ENCODE measurements at places on chromosomes 5 and 9.

GRCh38 chr5:154756868-154757813, 2.0 kb downstream of the LARP1 start:
- DNase-seq, result peak; percentile 54

DNA sequence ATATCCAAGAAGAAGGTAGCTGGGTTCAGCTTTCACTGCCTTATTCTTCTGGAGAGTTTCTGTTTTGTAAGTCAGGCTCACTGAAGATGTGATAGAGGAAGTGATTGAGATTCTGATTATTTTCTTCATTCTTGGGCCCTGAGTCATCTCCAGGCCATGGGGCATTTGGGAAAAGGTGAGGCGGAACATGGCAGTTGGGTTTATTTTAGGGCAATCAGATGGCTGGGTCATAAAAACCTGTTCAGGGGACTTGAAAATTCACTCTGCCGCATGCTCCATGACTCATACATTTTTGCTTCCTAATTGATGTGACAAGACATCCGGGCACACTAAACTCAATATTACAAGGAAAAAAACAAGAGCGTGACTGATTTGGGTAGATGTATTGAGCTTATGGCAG, 265.7 kb upstream of the KLF4 start:
- no peak for DNase-seq

GRCh38 chr5:154603953-154604679, 126.1 kb upstream of the HAND1 start:
- no peak for DNase-seq

GRCh38 chr9:133772581-133772980, 34.4 kb upstream of the SARDH start:
- no peak for DNase-seq

DNA sequence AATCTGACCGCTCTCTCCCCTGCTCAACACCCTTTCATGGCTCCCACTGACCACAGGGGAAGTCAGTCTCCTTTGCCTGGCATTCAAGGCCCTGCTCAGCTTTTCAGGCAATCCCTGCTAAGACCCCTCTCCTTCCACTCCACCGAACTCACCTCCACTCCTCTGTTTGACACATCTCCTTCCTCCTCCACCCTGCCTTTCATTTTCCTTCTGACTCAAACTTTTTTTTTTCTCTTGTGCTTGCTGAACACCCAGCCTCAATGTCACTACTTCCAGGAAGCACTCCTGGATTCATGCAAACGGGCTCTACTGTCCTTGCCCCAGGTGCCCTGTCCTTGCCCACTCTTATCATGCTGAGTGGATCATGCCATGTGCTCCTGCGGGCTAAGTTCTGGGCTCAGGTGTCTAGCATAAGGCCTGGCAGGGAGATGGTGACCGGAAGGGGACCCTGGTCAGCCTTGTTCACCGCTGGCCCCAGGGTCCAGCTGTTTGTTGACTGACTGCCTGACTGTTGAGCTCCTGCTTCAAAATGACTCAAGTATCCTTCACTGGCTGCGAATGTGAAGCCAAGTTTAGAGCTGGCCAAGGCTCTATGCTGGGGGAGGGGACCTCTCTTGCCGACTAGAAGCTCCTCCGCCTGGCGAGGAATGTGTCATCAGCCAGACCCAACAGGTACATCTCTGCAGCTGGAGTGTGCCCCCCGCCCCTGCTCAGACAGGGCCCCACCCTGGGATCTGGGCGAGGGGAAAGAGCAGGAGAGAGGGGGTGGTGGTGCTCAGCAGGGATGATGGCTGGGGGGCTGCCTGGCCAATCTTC, 6.2 kb downstream of the NR5A1 start:
- no peak for DNase-seq

DNA sequence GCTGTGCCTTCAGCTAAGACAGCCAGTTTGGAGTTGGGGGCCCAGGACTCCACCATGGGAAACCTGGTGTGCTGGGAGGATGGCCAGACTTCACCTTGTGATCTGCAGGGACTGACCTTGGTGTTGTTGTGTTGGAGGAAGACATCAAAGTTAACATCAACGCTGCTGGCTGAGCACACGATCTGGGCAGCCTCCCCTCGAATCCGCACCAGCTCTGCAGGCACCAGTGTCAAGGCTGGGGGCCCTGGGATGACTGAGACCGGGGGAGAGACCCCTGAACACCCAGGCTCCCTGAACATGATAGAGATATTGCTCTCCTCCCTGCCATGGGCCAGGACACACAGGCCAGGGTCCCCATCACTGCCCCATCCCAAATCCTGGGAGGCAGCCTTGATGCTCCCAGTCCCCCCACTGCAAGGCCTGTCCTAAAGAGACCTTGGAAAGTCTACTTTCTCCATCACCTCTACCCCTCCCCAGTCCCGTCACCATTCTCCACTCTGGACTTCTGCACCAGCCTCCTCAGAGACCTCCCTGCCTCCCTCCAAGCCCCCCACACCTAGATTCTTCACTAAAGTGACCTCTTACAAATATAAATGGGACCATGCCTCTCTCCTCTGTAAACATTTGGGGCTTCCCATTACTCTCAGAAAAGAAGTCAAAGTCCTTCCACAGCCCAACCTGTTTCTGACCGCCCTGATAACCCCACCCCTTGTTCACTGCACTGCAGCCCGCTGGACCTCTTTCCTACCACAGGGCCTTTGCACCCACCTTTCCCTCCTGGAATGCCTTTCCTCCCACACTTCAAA, 8.2 kb downstream of the CSF1R start:
- no peak for DNase-seq

DNA sequence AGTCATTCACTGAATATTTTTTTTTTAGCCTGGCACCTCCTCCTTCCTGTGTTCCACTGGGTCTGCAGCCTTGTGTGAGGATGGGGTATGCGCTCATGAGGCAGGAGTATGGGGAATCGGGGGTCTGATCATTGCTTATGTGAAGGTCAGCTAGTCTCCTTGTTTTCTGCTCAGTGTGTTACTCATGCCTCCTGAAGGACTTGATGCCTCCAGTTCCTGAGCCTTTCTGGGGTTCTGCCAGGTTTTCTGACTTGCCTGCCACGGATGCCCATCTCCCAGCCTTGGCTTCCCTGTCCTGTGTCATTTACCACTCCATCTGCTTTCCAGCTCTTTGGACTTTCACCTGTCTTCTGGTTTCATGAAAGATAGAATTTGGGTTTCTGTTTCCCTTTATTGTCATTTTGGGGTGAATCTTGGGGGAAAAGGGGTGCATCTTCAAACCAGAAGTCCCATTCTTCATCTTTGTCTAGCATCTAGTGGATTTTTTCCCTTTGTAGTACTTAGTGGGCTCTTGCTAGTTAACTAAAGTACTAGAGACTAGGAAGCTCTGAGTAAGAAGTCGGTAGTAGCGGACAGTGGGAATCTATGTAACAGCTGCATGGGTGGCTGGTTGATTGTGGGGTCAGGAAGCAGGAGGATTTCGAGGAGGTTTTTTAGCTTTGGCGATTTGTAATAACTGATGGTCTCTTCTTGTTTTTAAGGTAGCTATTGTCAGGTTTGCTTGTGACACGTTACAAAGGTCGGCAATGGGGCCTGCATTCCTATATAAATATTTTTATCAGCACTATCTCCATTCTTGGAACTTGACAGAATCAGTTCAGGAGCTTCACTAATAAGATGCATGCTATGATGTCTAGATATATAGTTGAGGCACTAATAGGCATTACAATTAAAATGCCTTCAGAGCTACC, 8.2 kb downstream of the OTULIN start:
- no peak for DNase-seq

DNA sequence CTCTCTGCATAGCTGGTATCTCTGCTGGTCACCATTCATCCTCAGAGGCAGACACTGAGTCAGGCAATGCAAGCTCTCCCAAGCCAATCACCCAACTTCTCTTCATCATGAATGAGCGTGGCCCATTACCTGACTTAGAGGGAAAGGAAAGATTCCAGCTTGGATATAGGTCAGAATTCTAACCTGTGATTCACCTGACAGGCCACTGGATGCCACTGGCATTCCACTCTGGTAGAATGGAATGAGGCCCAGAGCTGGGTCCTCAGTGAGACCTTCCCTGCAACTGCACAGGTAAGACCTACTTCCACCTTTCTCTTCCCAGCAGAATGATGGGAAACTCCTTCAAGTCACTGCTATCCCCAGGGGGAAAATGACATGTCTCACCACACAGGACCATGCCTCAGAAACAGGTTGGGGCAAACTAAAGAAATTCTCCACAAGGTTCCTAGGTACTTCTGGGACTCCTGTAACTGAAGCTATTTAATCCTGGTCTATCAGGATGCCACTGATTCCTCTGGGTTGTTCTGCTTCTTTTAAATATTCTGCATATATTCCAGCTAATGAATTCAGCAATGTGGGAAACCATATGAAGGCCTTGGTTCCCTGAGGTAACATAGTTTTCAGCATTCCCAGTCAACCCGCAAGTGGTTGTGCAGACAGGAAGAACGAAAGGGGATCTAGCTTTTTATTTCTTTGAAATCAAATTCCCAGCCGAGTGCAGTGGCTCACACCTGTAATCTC, 62.0 kb downstream of the SUSD1 start:
- DNase-seq, result no peak

- no peak for DNase-seq
Observed at GRCh38 chr5:5721881-5722280, 299.4 kb downstream of the ICE1 start.

DNA sequence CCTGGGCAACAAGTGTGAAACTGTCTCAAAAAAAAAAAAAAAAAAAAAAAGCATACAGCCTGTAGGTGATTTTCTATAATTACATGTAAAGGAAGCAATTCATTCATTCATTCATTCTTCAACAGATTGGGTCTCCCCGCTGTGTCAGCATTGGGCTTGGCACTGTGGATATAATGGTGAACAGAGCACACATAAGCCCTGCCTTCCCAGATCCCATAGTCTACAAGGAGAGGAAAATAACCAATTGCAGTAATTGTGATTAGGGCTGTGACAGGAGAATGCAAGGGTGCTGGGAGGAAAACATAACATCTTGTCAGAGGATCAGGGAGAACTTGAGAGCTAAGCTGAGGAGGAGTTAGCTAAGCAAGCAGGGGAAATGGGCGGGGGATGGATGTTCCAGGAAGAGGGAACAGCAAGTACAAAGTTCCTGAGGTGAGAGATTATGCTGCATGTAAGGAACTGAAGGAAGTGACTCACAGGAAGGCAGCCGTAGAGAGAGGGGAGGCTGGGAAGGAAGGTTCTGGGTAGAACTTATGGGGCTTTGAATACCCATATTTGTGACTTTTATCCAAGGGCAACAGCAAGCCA, 24.0 kb upstream of the KLF9 start:
- DNase-seq, result no peak

GRCh38 chr9:33445389-33446239, 1.8 kb downstream of the AQP3 start:
- no peak for DNase-seq

- no peak for DNase-seq
Observed at GRCh38 chr9:130305381-130305780, 39.8 kb downstream of the HMCN2 start.

DNA sequence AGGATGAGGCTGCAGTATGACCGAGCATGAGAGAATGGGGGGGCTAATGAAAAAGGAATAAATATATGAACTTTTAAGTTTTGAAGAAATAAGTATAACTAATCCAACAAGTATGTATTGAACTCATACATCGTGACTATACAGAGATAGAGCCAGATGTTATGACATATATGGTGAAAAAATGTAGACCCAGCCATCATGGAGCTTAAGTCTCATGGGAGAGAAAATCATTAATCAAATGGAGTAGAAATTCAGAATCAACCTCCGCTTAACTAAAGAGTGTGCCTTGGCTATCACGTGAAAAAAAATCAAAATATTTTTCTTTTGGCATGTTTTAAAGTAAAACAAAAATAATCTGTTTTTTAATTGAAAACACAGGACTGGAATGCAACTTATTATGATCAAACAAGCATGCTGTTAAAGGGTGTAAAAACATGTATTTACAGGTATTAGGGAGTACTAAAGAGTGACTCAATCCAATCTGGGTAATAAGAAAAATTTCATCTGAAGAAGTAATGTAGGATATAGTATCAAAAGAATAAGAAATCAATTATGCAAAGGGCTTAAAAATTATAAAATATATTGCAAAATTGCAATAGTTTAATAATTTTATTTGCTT, 868.5 kb upstream of the NUDT12 start:
- no peak for DNase-seq

- DNase-seq, result no peak
Observed at GRCh38 chr9:78598120-78598519, 301.2 kb downstream of the PSAT1 start.

- DNase-seq, result no peak
Observed at GRCh38 chr9:37034305-37034937, 353 bp upstream of the PAX5 start.

- no peak for DNase-seq
Observed at GRCh38 chr5:153496835-153497234, 6.4 kb downstream of the GRIA1 start.

- DNase-seq, result no peak
Observed at GRCh38 chr9:106621313-106622163, 241.4 kb upstream of the ZNF462 start.

DNA sequence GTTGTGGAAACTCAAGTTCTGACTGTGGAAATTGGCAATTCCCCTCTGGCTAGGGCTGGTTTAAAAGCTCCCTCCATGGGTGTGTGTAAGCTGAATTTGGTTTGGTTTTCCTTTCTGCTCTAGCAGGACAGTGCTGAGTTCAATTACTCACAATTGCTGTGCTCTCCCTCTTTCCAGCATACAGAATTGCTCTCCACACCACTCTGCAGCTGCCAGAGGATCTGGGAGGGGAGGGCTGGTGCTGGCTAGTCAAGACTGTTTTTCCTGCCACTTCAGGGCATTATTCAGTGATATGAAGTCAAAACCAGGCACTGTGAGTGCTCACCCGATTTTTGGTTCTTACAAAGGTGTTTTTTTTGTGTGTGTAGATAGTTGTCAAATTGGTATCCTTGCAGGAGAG, 336.9 kb upstream of the SLC24A2 start:
- no peak for DNase-seq

DNA sequence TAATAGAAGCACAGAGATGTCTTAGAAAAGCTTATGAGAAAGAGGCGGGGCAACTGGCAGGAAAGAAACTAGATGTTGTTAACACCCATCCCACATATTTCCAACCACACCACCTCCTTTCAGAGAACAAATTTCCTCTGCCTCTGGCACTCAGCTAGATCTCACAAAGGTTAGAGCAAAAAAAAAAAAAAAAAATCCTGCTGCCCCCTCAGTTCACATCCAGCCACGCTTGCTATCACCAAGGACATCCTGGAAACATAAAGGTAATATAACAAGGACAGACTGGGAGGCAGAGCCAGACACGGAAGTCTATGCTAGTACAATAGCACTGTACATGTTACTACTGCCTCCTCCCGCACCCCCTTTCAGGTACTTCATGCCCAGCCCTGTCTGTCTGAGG, 238.0 kb upstream of the PTGER4 start:
- peak; percentile 22 for DNase-seq

DNA sequence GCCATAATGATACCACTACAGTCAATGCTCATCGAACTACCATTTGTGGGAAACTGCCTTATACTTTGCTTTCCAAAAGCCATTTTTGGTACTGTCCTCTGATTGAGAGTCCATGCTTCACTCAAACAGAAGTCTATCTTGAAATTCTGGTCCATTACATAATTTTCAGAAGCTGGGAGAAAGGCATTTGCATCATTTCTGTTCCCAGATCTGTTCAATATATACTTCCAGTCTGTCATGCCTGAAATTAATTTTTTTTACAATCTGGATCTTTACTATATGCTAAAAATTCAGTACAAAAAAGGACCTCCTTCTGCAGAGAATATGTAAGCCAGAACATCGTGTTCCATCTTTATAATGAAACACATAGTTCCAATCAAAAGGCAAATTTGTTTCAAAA, 528.9 kb upstream of the MEF2C start:
- DNase-seq, result no peak

GRCh38 chr5:142873831-142874230, 103.7 kb downstream of the ARHGAP26 start:
- DNase-seq, result no peak

All from stimulated activated CD8-positive, alpha-beta memory T cell treated with anti-CD3 and anti-CD28 coated beads, Interleukin-15, amount 100 ng/mL, for 48 hours (primary cell).